GM12891 (cell line): ENCODE measurements at places on chromosomes 7 and 10.

DNA sequence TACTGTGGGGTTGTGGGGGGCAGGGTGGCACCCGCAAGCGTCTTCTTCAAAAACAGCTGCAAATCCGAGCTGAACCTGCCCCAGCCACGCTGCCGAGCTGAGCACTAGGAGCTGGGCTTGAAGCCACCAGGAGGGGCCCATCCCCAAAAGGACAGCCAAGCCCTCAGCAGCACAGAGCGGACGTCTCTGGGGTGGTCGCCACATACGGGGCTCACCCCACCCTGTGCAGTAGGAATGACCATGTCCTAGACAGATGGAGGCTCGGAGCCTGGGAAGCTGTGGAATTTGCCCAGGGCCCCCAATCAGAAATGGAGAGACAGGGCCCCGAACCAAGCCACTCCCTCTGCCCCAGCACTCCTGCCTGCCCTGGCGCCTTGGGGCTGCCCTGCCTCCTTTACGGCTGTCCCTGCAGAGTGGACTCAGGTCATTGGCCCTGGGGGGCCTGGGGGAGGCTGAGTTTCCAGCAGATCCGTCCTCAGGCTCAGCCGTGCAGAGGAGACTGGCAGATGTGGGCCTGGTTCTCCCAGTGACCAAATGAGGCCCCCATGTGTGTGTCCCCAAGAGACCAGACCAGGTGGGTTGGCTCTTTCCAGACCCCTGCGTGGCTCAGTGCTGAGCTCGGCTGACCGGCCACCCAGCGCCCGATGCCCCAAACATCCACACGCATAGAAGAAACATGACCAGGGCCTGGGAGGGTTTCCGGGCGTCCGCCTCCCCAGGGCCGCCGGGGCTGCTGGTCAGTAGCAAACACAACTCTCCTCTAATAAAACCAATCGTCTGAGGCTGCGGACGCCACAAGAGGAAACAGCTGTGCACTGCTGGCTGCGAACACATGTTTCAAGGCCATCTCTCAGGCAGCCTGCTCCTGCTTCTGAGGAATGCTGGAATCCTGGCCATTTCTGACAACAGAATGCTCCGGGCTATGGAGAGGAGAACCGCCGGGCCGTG is 54.9 kb downstream of the PDGFA start:
- DNase-seq: no peak

DNA sequence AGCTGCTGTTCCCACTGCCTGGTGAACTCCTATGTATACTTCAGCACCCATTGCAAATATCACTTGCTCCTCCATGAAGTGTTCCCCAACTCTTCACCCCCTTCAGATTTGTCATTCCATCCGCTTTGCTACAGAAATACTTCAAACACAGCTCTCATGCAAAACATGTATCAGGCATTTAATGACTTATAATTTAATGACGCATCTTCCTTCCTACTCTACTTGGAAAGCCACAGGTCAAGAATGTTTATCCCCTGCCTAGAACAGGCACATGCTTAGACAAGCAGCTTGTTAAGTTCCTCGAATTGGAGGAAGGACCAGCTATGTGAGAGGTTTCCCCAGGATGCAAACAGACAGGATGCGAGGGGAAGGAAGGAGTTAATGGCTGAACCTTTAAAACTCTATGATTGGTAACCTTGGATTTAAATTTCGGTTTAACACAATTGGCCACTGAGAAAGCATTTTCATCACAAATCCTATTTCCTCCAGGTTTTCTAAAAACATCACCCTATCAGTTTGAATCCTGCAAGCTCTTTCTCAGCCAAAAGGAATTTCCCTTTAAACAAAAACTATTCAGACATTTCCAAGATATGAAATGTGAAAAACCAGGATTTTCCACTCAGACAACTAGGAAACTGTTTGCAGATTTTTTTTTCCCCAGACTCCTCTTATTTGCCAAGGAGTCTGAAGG is 11.5 kb downstream of the CREB3L2 start:
- no peak for DNase-seq

DNA sequence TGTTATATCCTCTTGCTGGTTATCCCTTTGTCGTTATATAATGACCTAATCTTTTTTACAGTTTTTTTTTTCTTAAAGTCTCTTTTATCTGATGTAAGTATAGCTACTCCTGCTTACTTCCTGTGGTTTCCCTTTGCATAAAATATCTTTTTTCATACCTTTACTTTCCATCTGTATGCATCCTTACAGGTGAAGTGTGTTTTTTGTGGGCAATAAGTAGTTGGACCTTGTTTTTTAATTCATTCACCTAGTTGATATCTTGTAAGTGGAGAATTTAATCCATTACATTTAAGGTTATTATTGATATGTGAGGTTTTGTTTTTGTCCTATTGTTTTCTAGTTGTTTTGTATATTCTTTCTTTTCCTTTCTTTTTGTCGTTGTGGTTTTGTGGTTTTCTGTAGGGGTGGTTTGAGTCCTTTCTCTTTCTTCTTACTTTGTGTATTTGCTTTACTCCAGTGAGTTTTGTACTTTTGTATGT is 168.6 kb downstream of the MLLT10 start:
- no peak for DNase-seq

- no peak for DNase-seq
Observed at GRCh38 chr7:138316421-138317043, 143.5 kb upstream of the TRIM24 start.

DNA sequence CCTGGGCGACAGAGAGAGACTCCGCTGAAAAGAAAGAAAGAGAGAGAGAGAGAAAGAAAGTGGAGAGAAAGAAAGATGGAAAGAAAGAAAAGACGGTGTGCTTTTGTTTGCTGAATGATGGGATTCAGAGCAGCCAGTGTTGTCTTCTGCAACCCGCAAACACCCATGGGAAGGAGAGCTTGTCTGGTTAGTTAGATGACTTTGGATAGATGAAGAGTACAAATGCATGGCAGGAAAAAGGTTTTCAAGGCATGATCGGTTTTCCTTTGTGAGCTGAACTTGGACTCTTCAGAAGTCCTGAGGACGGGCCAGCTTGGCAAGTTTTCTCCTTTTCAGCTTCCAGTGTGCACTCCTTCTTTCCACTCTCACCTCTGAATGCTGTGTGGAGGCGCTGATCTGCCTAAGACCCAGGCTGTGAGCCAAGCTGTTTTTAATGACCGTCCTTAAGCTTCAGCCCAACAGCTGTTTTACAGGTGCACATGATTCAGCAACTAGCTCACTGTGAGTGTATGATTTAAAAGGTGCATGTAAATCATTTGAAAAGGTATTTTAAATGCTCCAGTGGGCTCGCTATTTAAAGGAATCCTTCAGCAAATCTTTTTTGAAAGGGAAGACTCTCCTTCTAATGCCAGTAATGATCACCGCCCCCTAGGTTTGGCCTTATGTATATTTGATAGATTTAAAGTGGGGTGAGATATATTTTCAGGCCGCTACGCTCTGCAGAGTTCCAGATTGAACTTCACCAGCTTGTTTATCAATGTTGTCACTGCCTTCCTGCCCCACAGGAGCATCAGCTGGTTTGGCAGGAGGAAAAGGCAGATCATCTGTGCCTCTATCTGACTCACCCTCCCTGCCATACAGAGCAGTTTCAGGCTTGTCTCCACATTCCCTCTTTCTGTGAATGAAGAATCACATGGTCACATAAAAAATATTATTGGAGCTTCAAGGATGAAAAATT is 115.0 kb downstream of the PLXDC2 start:
- no peak for DNase-seq

DNA sequence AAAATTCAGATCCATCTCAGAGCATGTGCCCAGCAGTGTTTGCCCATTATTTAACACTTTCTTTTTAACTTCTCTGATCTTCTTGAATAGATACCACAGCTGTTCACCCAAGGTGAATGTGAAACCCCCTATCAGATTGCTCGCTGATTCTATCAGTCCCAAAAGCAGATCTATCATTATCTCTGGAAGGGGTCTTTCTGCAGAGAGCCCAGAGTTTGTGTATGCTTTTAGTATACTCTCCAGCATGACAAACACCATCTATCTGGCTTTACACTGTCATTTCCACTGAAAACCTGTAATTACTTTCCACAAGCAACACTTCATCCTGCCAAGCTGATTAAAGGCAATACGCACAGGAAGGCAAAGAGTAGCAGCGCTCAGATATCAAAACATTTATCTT is 168.2 kb downstream of the CACNA2D1 start:
- no peak for DNase-seq

- no peak for DNase-seq
Observed at GRCh38 chr7:150727381-150727780, 9.8 kb upstream of the GIMAP5 start.
